NCI-H1105 (cell line): ENCODE measurements at places on chromosomes 7 and 10.

GRCh38 chr10:32055478-32056135 lies 618 bp downstream of the KIF5B start:
- DNase-seq = no peak

- DNase-seq = no peak
These were observed 38.0 kb downstream of the RAB18 start for GRCh38 chr10:27541796-27542729.

DNA sequence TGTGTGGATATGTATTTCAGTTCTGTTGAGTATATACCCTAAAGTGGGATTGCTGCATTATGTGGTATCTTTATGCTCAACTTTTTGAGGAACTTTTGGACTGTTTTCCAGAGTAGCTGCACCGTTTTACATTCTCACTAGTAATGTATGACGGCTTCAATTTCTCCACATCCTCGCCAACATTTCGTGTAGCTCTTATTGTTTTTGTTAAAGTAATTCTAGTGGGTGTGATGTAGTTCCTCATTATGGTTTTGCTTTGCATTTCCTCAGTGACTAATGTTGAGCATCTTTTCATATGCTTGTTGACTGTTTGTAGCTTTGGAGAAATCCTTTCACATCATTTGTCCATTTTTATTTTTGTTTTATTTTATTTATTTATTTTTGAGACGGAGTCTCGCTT lies 4.5 kb downstream of the STMP1 start:
- no peak for DNase-seq

GRCh38 chr7:143372070-143372469 lies 9.1 kb upstream of the ZYX start:
- DNase-seq = no peak

DNA sequence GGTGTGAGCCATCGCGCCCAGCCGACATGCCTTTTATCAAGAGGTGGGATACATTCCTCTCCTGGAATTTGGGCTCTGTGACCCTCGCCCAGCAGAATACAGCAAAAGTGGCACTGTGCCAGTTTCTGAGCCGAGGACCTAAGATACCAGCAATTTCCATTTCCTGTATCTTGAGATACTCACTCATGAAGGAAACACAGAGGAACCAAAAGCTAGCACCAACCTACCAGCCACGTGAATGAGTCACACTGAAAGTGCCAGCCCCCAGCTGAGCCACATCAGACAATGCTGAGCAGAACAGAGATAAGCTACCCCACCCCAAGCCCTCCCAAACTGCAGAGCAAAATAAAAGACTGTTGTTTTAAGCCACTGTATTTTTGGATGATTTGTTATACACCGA lies 56.3 kb downstream of the CACUL1 start:
- no peak for DNase-seq

DNA sequence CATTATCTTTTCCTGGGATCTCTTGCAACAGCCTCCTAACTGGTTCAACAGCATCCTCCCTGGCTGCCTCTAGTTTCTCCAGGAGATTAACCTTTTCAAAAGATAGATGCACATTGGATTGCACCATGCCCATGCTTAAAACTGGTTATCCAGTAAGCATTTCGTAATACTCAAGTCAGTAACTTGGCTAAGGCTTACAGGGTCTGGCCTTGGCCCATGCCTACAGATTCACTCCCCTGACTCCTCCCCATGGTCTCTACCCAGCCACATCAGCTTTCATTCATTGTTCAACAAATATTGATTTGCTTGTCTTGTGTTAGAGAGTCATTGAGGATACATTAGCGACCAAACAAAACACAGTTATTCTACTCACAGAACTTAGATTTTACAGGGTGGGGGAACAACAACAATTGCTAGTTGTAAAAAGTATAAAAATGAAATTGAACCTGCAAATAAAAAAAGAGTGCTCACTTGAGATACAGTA lies 1.8 kb upstream of the KIF20B start:
- DNase-seq = no peak

GRCh38 chr10:7193369-7193768 lies 217.5 kb downstream of the SFMBT2 start:
- no peak for DNase-seq

GRCh38 chr10:79287973-79288723 lies 59.1 kb upstream of the PPIF start:
- no peak for DNase-seq

DNA sequence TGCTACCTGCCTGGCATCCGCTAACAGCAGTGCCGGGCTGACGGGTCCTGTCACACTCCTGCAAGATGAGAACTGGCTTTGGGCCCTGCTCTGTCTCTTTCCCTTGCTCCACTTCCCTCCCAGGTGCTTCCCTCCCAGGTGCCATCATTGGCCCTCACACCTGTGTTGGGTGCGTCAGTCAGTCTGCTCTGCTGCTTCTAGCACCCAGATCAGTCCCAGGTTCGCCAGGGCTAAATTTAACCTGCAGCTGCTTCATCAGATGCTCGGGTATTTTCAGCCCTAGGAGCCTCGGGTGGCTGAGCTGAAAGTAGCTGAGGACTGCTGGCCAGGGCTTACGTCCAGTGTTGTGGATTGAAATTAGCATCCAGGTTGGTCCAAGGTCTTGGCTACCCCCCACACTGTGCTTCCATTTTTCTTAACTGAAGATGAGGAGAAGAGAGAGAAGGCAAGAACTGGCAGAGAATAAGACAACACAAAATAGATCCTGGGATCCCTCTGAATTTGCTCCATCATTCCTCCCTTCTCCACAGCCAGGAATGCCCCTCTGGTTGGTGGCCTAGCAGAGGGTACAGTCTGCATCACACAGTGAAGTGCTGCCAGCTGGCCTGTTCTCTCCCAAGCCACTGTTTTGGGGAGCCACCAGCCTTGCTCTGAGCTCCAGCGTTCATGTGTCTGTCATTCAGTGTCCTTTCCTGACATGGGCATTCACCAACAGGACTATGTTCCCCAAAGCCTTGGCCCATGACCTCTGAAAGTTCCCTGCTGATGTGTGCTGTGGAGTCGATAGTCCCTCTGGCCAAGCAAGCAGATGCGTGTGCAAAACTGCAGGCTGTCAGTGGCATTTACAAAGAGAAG lies 65.9 kb upstream of the SYPL1 start:
- no peak for DNase-seq

GRCh38 chr7:97013134-97013844 lies 7.9 kb downstream of the DLX6 start:
- no peak for DNase-seq

DNA sequence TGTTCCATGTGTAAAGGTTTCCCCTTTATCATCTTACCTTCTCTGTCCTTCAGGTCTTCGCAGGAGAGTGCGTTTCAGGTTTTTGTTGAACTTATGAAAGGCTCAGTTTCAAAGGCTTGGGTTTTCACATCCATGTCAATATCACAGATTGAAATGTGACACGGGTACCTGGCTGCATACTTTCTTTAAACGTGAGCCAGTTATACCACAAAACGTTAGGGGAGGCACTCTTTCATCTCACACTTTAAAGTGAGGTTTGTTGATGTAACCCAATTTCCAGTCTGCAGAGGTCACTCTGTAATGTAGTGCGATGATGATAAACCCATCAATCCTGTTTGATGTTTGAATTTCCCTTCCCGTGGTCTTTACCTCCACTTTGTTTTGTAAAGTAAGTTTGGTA lies 506.9 kb downstream of the SUGCT start:
- DNase-seq = no peak

DNA sequence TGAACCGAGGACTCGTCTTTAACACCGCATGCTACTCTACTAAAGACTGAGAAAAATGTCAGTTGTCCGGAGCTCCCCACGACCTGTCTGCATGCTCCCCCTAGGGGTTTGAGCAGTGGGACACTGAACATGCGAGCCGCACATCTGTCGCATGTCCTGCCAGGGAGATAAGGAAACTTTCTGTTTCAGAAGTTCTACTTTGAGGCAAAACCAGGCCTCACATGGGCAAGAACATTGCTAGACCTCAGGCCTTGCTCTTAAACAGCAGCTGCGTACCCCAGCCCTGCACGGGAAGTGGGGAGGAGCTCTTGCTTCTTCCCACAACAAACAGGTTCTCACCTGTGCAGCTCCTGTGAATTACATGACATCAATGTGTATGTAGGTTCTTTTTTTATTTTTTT lies 30.3 kb upstream of the HERPUD2 start:
- no peak for DNase-seq
